Activated T-cell treated with anti-CD3 and anti-CD28 coated beads, Interleukin-2, amount 50 U/mL, for 72 hours (primary cell): ENCODE measurements at places on chromosomes 6 and 20.

DNA sequence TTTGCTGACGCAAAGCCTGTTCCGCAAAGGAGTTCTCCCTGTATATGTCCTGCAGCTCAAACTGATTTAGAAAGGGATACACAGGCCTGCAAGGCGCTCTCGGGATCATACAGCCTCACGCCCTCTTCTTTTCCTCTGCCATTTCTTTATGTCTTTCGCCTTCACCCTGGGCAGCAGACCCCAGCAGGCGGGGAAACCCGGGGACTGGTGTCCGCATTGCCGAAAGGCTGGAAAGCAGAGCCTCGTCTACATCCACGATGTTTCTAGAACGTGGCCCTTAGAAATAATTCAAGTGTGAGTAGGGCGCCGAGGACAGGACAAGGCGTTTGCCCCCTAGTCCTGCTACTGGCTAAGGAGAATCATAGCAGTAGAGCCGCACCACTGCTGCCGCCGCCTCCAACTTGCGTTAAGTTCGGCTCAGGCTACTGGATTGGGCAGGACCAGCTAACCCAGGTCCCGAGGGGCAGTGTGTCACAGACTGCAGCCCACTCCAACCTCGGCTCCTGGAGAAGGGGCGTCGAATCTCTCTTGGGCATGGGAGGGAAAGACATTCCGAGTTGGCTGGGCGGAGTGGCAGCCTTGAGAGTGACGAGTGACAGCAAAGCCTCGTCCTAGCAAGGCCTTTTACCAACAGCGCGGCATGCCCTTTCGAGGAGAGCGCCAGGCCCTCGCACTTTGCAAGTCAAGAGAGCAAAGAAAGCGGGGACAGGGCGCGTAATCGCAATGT is 2.6 kb upstream of the TBX18 start:
- no peak for DNase-seq

DNA sequence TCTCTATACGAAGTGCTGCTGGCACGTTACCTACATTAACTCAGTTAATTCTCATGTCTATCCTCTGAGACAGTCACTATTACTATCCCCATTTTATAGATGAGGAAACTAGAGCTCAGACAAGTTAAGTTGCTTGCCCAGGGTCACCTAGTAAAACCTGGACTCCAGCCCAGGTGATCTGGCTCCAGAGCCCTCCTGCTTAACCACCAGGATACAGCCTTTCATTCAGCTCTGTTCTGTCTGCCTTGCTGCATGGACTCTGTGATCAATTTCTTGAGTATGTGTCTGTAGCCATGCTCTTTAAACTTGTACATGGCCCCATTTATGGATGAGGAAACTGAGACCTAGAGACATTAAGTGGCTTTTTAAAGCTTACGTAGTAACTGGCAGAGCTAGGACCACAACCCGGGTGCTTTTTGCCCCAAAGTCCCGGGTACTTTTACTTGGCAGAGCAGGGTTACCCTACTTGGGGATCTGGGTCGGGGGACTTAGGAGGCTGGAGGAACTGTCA is 4.7 kb downstream of the CDKN1A start:
- DNase-seq: no peak

DNA sequence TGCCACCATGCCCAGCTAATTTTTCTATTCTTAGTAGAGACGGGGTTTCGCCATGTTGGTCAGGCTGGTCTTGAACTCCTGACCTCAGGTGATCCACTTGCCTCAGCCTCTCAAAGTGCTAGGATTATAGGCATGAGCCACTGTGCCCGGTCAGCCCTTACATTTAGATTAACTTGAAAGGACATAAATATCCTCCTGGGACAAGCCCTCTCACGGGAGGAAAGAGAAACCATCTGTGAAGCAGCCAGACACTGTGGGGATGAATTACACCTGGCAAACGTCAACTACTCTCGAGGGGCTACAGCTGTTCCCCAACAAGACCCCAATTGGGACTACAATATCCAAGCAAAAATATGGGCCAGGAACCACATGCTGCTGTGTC is 32.7 kb upstream of the SAMHD1 start:
- DNase-seq: no peak

GRCh38 chr6:6960571-6961251 is 147.1 kb upstream of the RREB1 start:
- no peak for DNase-seq

- DNase-seq: no peak
Measured at GRCh38 chr20:36861625-36861874, 14.4 kb upstream of the TLDC2 start.

DNA sequence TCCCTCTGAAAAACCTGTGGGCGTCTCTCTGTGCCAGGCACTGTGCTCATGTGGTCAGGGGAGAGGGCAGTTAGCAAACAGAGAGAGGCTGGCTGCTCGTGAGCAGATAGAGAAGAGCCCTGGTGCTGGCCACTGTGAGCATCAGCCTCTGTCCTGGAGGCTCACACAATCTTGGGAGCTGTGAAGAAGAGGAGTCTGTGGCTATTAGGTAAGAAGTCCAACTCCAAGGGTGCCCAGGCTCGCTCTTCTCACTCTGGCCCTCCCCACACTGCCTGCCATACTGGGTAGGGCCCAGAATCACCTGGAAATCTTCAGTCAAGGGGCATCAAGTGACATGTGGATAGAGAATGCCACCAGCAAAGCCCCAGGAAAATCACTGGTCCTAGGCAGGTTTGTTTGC is 14.1 kb downstream of the SCML4 start:
- DNase-seq: no peak

DNA sequence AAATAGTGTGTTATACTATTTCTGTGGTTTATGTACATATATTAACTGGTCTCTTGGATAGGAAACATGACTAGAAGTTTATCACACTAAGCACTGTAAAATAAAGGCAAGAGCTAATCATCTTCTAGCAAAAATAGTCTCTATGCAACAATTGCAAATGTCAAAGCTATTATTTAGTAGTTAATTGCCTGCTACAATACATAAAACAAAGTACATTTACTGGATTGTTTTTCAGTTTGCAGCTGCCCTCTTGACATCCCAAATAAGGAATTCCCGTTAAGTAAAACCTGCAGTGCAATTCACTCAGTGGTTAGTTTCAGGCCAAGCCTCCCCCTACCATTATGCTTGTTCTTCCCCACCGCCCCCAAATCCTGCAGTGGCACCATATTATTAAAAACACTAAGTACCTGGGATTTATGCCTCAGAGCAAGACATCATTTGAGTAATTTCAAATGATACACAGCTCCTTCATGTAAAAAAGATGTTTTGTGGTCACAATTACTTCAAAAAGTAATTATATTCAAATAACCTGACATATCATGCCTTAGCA is 1.6 kb upstream of the ATP5F1E start:
- no peak for DNase-seq

GRCh38 chr6:2956930-2957685 is 14.3 kb downstream of the SERPINB6 start:
- DNase-seq: no peak

DNA sequence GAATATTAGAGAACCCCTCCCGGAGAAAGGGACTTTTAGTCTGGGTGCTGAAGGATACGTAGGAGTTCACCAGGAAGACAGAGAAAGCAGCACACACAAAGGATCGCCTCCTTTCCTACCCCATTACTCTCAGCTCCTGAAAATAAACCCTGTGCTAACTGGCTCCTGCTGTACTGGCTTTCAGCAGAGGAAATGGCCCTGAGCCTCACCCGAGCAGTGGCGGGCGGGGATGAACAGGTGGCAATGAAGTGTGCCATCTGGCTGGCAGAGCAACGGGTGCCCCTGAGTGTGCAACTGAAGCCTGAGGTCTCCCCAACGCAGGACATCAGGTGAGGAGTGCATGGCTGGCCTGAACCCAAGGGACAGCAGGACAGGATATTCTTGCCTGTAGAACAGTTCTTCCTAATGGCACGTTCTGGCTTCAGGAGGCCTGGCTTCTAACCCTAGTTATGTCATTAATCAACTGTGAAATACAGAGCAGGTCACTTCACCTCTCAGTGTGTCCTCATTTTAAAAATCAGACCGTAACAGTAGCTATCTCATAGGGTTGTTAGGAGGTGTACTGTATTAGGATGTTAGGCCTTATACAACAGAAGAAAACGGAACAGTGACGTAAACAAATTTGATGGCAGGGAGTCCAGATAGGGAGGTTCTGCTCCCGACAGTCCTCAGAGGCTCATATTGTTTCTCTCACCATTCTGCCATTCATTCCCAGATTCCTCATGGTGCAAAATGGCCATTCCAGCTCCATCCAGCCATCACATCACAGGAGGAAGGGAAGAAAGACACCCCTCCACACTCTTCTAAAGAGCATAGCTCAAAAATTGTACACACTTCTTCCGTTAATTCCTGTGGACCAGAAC is 1.8 kb downstream of the RBCK1 start:
- DNase-seq: no peak

- no peak for DNase-seq
Measured at GRCh38 chr20:48789781-48790472, 37.9 kb downstream of the PREX1 start.

DNA sequence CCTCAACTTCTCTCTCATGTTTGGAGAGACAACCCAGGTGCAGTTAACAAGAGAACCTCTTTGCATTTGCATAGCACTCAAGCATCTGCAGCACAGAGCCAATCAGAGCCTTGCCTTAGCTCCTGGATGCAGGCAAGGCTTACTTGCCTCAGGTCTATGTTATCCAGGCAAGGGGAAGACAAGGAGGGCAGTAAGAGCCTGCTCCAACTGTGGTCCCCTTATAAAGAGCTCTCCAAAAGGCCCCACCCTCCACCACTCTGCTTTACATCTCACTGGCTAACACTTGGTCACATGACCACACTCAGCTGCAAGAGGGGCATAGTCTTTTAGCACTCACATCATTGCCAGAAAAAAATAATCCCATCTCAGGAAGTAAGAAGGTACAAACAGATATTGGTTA is 540.0 kb downstream of the PTPRT start:
- DNase-seq: no peak

DNA sequence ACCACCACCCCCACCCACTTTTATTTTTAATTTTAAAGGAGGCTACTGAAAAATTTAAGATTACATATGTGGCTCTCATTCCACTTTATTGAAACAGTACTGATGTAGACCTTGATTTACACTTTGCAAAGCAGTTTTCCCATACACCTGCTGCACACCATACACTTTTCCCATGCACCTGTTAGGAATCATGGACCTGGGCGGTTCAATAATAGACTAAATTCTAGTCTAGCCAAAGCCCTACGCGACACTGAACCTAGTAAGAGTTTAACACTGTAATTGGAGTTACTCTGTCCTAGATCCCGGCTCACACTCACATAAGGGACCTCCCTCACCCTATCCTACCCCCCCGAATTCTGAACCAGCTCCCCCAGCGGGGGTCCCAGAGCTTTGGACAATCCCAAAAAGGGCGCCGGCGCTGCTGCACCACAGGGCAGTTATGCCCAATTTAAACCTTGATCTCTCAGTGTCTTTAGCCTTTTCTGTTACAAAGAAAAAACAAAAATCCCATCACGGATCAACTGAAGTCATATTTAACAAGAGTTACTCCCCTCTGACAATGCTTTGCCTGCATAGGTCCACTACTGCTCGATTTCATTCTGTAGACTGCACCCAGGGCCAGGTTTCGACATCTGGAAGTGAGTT is 2.4 kb upstream of the GCLC start:
- no peak for DNase-seq

- DNase-seq: no peak
Measured at GRCh38 chr6:6781172-6781872, 192.8 kb downstream of the LY86 start.

DNA sequence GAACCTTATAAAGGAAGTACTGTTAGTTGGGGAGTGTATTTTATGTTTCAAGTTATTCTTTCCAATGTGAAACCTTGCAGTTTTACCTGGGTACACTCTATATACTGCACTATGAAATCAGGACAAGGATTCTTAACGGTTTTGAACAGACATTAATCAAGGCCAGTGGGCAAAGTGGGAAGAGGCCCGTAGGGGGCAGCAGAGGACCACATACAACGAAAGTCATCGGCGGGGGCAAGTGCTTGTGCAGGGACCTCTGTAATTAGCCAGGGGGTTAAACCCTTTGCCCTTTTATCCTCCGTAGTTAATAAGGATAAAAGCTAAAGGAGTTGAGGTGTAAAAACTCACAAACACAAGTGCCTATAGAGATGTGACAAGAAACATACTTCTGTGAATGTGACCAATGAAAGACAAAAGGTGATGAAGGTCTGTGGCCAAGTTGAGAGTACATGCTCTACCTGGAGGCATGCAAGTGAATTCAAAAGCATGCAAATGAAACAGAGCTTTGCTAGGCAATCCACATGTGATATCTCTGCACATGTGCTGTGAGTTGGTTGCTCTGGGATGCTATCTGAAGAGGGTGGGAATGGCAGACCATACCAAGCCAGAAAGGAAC is 392.7 kb upstream of the MAN1A1 start:
- DNase-seq: peak; percentile 59

DNA sequence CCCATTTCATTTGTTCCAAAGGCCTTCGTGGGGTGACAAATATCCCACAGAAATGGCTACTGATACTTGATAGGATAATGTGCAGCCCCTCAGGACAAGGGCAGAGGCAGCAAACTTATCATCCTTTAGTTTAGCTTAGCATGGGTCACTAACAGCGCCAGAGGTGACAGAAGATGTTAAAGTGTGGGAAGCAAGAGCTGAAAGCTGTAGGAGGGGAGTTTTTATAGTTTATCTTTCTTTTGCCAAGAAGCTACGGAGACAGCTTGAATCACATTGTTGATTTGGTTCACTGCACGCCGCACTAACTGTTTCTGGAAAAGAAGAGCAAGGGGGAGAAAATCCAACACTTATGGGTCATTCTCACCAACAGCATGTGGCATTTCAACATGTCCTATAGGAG is 773.9 kb upstream of the MMS22L start:
- no peak for DNase-seq

DNA sequence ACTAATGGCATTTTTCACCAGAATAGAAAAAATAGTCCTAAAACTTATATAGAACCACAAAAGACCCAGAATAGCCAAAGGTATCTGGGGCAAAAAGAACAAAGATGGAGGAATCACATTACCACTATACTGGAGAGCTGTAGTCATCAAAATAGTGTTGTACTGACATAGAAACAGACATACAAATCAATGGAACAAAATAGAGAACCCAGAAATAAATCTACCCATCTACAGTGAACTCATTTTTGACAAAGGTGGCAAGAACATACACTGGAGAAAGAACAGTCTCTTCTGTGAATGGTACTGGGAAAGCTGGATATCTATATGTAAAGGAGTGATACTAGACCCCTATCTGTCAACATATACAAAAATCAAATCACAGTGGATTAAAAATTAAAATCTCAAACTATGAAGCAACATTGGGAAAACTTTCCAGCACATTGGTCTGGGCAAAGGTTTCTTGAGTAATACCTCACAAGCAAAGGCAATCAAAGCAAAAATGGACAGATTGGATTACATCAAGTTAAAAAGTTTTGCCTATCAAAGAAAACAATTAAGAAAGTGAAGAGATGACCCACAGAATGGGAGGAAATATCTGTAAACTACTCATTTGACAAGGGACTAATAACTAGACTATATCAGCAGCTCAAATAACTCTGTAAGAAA is 120.5 kb downstream of the MEI4 start:
- DNase-seq: no peak

GRCh38 chr6:35299674-35300073 is 2.1 kb downstream of the DEF6 start:
- DNase-seq: no peak
